ENCODE measurements at places on chromosomes 7 and 10. TPM values are rescaled to one million over a fixed set of nuclear protein-coding genes. Genes with fewer than 3 reads are reported as not detected.

Gene FGFBP3
- total RNA-seq = 0.93 TPM

Gene GRK5
- 54.7 TPM for total RNA-seq

- DNase-seq = no peak
These were observed 297.6 kb upstream of the PLXDC2 start for GRCh38 chr10:19518632-19519031.

GRCh38 chr7:136122026-136122425 is 144.9 kb upstream of the MTPN start:
- no peak for DNase-seq

- DNase-seq = no peak
These were observed 180.2 kb upstream of the FZD8 start for GRCh38 chr10:35822316-35822715.

DNA sequence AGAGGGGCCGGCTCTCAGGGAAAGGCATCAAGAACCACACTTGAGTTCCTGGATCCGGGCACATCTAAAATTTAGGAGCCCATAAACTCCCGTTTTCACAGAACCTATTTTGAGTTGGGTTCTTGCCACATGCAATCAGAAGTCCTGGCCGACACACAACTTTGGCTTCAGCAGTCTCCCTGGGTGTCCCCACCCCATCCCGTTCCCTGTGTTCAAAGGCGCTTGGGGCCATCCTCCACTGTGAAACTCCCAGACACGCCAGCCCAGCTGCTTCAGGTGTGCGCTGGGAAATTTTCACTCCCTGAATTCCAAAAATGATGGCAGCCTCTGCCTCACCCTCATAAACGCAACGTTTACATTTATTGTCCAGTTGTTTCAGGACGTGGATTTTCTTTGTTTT is 8.4 kb upstream of the ZFAND2A start:
- no peak for DNase-seq

- DNase-seq = no peak
These were observed 7.7 kb downstream of the VWA2 start for GRCh38 chr10:114246679-114247305.

- DNase-seq = no peak
These were observed 7.4 kb downstream of the CRTAC1 start for GRCh38 chr10:98023024-98023423.

Data from glomerular endothelial cell (primary cell).